ENCODE measurements at places on chromosomes 7 and 10.

GRCh38 chr7:44750921-44751571 lies 2.4 kb downstream of the ZMIZ2 start:
- DNase-seq, result peak; percentile 34

DNA sequence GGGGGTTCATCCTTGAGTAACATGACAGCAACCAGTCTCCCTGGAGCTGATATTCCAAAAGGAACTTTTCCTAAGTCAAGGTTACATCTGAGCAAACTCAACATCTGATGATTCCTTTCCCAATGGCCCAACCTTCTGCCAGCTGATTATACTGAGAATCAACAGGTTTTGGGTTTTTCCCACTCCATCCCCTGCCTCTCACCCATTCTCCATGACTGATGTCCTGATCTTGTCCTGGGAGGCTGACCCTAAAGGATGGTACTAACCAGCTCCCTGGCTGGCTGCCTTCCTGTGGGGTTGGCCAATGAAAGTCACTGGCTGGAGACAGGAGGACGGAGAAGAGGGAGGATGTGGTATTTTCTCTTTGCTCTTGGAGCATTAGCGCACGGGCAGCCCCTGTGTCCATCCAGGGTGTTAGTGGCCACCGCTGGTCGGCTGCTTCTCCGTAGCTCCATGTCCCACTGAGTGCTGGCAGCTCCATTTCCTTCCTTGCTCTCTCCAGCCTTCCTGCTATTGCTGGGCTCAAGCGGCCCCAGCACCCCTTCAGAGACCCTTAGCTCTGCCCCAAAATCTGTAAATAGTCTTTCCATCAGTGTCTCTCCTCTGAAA lies 306.2 kb upstream of the PITRM1 start:
- no peak for DNase-seq

DNA sequence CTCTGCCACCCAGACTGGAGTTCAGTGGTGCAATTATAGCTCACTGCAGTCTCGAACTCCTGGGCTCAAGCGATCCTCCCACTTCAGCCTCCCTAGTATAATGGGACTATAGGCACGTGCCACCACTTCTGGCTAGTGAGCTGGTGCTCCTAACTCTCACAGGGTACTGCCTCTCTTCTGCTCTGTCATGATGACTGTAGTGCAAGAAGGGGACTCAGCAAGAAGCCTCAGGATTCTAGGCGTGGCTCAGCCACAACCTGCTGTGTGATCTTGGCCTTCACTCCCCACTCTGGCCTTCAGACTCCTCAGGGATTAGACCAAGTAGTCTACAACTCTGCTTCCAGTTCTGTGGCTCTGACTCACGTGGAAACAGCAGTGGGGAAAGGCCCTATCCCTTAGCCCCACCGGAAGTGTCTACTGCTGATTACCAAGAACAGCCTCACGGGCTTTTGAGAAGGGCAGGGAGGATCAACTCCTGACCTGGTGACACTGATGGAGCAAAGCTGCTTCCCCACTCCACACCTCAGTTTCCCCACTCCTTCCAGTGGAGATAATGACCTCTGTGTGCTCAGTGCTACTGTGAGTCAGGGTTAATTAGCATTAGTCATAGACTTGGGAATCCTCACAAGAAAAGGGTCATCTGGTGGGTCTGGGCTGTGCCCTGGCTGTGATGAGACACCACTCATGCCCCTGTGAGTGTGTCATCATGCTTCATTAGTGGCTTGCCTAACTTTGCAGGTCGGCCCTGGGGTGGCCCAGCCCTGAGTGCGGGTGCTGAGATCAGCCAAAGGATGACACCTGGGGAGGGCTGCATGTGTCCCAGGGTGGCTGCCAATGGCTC lies 41.1 kb downstream of the ZC3HC1 start:
- peak; percentile 86 for DNase-seq

DNA sequence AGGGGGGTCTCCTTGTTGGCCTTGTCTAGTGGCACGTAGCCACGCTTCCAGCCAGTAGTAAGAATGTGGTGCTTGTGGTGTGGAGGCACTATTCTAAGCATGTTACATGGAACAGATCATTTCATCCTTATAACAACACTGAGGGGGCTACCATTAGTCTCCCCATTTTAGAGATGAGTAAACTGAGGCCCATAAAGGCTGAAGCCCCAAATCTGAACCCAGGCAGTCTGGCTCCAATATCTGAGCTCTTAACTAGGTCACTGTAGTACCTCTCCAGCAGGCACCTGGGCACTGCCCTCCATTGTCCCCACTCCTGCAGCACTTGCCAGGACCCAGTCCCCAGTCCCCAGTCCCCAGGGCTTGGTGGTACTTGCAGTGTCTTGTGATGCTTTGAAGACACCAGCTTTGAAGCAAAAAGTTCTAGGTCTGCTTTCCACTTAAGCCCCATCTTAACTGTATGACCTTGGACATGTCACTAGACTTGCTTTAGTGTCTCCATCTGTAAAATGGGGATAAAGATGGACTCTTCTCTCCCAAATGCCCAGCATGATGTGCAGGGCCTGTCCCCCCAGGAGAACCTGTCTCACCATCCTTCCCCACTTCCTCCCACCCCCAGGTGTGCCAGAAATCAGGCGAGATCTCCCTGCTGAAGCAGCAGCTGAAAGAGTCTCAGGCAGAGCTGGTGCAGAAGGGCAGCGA lies 6.4 kb downstream of the LZTS2 start:
- no peak for DNase-seq

DNA sequence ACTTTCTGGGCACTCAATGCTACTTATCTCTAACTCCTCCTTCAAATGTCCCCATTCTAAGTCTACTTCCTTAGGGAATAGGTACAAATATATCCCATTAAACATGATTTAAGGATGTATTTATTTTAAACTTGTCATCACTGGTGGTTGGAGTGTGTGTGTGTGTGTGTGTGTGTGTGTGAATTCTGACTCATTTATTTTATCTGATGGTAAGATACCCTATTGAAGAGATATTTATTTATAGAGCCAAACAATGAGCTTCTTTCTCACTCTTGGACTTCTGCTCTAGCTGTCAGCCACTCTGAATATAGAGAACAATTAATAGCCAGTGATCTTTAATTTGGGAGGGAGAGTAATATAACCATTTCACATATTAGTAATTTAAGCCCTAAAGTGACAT lies 17.8 kb upstream of the MAGI2 start:
- DNase-seq, result no peak

GRCh38 chr10:79356104-79356503 lies 8.8 kb downstream of the PPIF start:
- DNase-seq, result no peak

DNA sequence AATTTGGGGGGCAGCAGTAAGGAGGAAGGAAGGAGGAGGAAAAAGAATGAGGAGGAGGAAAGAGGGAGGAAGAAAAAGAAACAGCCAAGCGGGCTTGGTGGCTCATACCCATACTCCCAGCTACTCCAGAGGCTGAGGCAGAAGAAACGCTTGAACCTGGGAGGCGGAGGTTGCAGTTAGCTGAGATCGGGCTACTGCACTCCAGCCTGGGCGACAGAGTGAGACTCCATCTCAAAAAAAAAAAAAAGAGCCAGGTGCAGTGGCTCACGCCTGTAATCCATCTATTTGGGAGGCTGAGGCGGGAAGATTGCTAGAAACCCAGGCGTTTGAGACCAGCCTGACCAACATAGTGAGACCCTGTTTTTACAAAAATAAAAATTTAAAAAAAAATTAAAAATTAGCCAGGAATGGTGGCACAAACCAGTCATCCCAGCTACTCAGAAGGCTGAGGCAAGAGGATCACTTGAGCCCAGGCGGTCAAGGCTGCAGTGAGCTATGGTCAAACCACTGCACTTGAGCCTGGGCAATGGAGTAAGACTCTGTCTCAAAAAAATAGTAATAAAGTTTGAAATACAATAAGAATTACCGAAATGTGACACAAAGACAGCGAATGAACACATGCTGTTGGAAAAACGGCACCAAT lies 14.1 kb upstream of the CRCP start:
- DNase-seq, result peak; percentile 29

DNA sequence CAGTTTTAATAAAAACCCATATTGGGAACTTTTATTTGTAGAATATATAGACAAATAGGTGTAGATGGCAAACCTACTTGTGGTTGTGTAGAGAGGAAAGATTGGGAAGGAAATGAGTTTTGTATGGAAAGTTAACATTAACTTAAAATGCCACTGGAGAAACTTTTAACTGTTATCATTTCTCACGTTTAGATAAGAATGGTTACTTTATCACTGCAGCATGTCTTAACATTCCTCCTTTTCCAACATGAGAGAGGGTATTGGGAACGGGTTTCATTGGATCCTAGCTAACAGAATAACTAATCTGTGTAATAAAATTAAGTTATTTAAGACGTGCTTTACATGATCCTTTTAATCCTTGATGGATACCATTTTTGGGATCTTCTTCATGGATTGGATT lies 1.8 kb downstream of the LUC7L2 start:
- DNase-seq, result no peak

DNA sequence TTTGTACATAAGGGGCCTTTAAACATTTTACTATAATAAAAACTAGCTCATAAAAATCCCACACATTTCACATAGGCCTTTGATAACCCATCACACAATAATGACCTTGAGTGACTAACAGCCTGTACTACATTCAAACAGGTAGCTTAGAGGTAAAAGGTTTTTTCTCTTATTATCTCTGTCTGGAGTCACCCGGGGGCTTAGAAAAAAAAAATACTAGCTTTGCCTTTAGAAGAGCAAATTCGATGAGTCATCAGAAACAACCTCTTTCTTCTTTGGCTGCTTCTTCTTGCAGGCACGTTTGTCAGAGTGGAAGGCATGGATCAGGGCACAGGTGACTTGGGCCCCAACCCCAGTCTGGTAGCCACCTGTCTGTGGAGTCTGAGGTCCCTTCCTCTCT lies 43.4 kb upstream of the ADO start:
- DNase-seq, result no peak

DNA sequence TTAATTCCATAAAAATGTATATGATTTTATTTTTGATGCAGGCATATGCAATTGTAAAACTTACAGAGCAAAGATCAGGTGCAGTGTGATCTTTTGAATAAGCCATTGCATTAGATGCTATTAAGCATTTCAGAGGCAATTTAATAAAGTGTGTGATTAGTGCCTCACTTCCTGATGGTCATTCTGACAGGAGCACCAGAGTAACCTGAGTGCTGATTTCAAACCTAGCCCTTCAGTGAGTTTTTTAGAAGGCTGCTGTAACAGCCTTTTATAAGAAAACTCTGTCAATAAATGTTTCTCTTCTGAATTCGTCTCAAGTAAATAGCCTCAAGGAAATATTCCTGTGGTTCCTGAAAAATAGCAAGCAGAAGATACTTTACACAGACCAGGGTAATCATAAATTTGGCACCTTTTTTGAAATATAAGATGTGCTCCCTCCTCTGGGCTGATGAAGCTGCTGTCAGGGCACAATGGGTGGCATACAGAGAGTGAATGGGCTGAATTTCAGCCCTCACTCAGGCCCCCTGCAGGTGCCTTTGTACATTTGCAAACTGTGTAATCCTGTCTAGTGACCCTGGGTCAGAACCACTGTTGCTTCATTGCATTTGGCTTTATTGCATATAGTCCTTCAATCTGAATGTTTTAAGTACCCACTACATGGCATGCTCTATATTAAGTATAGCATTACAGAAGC lies 193.7 kb upstream of the CSTF2T start:
- DNase-seq, result peak; percentile 46

Data from ACHN (cell line).